ENCODE measurements at places on chromosomes 1 and 21. TPM values are rescaled to one million over a fixed set of nuclear protein-coding genes. Genes with fewer than 3 reads are reported as not detected.
A peak's percentile ranks its signal among the peaks of the same experiment; 100 is the strongest.

DNA sequence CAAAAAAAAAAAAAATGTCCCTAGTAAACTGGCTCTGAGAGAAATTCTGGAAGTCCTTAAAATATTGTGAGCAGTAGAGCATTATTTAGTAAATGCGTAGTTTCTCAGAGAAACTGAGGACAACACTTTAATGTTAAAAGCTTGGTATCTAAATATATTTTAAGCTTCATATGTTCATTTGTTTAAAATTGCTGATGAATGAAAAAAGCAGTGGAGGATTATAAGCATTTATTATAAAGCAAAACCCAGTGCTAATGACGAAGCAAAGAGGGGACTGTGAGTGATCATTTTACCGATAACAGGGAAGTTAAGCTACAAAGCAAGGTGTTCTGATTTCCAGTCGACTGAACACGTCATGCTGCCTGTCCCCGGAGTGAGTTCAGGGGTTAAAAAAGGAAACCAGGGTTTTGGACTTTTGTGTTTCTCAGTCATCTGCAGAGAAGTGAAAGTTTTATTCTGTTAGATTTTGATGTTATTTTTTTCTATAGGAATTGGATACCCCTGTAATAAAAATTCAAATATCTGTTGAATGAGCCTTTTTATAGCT, 64.5 kb upstream of the SCCPDH start:
- H3K4me1 ChIP-seq: no peaks in the 10 kb centered on the region
- H3K27ac ChIP-seq: no peak overlapping the region
- no peaks in the 10 kb centered on the region for H3K36me3 ChIP-seq
- no peak overlapping the region for H3K4me3 ChIP-seq

- no peaks in the 10 kb centered on the region for H3K4me1 ChIP-seq
- H3K27me3 ChIP-seq: no peaks in the 10 kb centered on the region
- H3K36me3 ChIP-seq: no peaks in the 10 kb centered on the region
- no peak overlapping the region for H3K27ac ChIP-seq
Measured at GRCh38 chr1:152941037-152941711, 5.8 kb upstream of the SPRR5 start.

DNA sequence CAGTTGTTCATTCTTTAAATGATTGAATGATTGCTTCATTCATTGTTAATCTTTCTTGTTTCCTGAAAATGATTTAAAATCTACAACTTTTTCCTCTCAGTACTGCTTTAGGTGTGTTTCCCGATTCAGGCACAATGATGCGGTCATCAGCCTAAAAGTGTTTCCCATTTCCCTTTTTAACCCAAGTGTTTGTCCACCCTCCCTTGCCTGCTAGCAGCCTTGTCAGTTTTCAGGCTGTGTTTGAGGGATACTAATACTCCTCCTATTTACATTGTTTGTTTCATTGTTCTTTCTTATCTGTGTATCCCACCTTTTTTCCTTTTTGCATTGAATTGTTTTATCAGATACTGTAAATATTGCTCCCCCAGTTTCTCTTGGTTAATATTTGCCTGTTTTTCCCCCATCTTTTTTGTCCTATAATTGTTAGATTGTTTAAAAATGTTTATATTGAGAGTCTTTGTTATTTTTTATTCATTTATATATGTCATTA, 131.1 kb downstream of the KIAA0319L start:
- no peak for DNase-seq
- no peak overlapping the region for H3K27ac ChIP-seq
- no peaks in the 10 kb centered on the region for H3K27me3 ChIP-seq
- H3K4me1 ChIP-seq: no peaks in the 10 kb centered on the region
- H3K36me3 ChIP-seq: no peaks in the 10 kb centered on the region

- no peak overlapping the region for H3K4me3 ChIP-seq
- no peak overlapping the region for H3K27ac ChIP-seq
Measured at GRCh38 chr21:23686737-23687523, 1920.4 kb downstream of the MRPL39 start.

GRCh38 chr1:77614037-77614436, 68.4 kb downstream of the ZZZ3 start:
- no peak for DNase-seq
- no peaks in the 10 kb centered on the region for H3K4me1 ChIP-seq
- no peak overlapping the region for H3K27ac ChIP-seq
- no peak overlapping the region for H3K4me3 ChIP-seq
- no peaks in the 10 kb centered on the region for H3K36me3 ChIP-seq

DNA sequence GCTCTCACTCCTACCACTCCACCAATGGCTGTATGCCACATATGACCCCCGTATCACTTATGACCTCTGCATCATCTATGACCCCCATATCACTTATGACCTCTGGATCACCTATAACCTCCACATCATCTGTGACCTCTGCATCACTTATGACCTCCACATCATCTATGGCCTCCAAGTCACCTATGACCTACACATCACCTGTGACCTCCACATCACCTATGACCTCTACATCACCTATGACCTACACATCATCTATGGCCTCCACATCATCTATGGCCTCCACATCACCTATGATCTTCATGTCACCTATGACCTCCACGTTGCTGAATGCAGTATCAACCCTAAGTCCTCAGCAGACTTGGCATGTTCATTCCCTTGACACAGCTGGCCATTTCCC, 271.2 kb downstream of the MATN1 start:
- H3K4me1 ChIP-seq: no peaks in the 10 kb centered on the region
- no peak for DNase-seq
- no peaks in the 10 kb centered on the region for H3K27me3 ChIP-seq
- no peaks in the 10 kb centered on the region for H3K36me3 ChIP-seq
- no peak overlapping the region for H3K27ac ChIP-seq

- H3K27ac ChIP-seq: peak overlapping the region; percentile 81
- no peaks in the 10 kb centered on the region for H3K4me1 ChIP-seq
- no peaks in the 10 kb centered on the region for H3K36me3 ChIP-seq
- no peaks in the 10 kb centered on the region for H3K27me3 ChIP-seq
- DNase-seq: peak; percentile 65
- peak overlapping the region; percentile 53 for H3K4me3 ChIP-seq
Measured at GRCh38 chr1:34865981-34866761, 6.6 kb upstream of the SMIM12 start.

DNA sequence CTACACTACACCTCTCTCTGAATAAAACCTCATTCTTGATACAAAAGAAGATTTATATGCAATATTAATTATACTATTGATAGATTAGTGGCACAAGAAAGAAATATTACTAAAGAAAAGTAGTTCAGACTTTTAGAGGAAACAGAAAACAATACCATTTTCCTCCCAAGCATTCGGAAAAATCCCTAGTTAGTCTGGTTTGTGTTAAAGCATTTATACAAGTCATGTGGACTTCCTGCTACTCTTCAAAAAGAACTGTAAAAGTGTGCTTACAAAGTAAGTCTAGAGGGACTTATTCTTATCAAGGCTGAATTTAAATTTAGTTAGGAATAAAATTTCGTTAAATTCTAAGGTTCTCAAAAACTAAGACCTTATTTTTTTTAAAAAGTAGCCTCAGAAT, 129.1 kb downstream of the ATP1B1 start:
- no peaks in the 10 kb centered on the region for H3K36me3 ChIP-seq
- H3K27me3 ChIP-seq: no peaks in the 10 kb centered on the region
- no peak overlapping the region for H3K27ac ChIP-seq

DNA sequence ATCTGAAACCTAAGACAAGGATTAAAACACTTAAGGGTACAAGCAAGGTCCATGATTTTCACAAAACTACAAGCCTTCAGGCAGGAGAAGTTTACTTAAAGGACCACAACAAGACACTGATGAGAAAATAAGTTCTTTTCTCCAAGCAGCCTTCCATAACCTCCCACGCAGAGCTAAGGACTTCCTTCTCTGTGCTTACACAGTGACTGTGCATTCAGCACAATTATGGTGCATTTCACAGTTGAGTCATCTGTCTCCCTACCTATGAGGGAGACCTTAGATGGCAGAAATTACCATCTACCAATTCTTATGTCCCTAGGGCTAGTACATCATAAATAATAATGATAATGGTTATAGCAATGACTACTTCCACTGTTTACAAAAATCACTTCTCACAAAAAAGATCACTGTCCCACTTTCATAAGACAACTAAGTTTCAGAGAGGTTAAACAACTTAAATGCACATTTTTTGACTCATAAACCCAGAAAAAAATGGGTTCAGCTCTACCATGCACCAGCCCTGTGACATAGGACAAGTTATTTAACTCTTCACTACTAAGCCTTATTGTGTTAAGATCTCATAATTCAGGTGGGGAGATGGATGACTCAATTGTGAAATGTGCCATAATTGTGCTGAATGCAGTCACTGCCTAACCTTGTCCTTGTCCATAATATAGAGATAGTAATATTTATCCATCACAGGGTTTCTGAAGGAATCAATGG, 45.3 kb downstream of the TARBP1 start:
- no peaks in the 10 kb centered on the region for H3K36me3 ChIP-seq
- DNase-seq: no peak
- no peak overlapping the region for H3K27ac ChIP-seq
- H3K27me3 ChIP-seq: no peaks in the 10 kb centered on the region

DNA sequence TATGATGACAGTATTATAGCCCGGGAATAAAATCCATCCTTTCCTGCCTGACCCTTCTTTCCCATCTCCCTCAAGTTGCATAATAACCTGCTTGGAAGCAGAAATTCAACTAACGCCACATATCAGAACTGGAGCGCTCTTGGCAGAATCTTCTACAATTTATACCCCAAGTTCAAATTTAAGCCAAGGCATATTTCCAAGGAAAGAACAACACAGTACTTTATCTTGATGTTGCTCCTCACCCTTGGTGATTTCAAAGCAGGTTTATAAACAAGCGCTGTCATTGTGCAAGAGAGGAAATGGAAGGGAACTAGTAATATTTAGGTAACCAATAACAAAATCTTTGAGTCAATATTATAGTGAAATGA, 38.0 kb upstream of the PTGFRN start:
- H3K27ac ChIP-seq: no peak overlapping the region
- H3K4me3 ChIP-seq: no peak overlapping the region
- no peaks in the 10 kb centered on the region for H3K27me3 ChIP-seq
- H3K4me1 ChIP-seq: no peaks in the 10 kb centered on the region
- H3K36me3 ChIP-seq: no peaks in the 10 kb centered on the region
- no peak for DNase-seq

GRCh38 chr1:228039006-228039903, 32.5 kb downstream of the WNT3A start:
- DNase-seq: no peak
- H3K27ac ChIP-seq: no peak overlapping the region
- H3K4me1 ChIP-seq: no peaks in the 10 kb centered on the region

- H3K27ac ChIP-seq: no peak overlapping the region
- H3K4me3 ChIP-seq: no peak overlapping the region
- no peaks in the 10 kb centered on the region for H3K27me3 ChIP-seq
- no peaks in the 10 kb centered on the region for H3K4me1 ChIP-seq
- H3K36me3 ChIP-seq: no peaks in the 10 kb centered on the region
Measured at GRCh38 chr1:174114788-174115448, 44.4 kb upstream of the RABGAP1L start.

DNA sequence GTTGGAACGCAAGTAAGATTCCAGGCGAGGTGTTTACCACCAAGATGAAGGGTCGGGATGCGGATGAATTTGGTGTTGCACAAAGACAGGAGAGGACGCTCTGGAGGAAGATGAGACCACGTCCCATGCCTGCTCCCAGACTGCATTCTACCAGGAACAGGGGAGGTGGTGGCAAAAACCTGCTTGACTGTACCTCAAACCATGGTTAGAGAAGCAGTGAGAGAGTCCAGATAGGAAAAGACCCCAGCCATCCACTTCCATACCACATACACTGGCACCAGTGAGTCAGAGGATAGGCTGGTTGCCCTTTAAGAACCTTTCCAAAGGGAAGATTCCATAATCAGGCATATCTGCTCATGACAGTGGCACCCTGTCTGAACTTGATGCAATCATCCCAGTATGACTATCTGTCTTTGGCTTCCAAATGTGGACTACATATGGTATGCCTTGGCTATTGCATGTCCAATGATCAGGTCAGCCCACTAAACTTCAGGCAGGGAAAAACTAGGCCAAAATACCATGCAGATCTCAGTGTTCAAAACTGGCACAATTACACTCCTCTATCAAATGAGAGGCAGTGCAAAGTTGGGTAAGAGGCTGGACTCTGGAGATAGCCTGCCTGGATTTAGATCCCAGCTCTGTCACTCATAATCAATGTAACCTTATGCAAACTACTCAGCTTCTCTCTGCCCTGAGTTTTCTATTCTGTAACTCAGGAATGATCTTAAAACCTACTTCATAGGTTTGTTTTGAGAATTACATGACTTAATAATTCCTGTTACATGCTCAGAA, 20.6 kb downstream of the NPR1 start:
- H3K4me1 ChIP-seq: no peaks in the 10 kb centered on the region
- no peak overlapping the region for H3K27ac ChIP-seq
- H3K36me3 ChIP-seq: no peaks in the 10 kb centered on the region
- H3K27me3 ChIP-seq: no peaks in the 10 kb centered on the region
- no peak overlapping the region for H3K4me3 ChIP-seq

GRCh38 chr1:88685259-88685620, 1.2 kb downstream of the PKN2 start:
- no peaks in the 10 kb centered on the region for H3K4me1 ChIP-seq
- DNase-seq: no peak
- H3K27me3 ChIP-seq: no peaks in the 10 kb centered on the region
- peak overlapping the region; percentile 88 for H3K27ac ChIP-seq
- H3K36me3 ChIP-seq: no peaks in the 10 kb centered on the region
- H3K4me3 ChIP-seq: peak overlapping the region; percentile 88

DNA sequence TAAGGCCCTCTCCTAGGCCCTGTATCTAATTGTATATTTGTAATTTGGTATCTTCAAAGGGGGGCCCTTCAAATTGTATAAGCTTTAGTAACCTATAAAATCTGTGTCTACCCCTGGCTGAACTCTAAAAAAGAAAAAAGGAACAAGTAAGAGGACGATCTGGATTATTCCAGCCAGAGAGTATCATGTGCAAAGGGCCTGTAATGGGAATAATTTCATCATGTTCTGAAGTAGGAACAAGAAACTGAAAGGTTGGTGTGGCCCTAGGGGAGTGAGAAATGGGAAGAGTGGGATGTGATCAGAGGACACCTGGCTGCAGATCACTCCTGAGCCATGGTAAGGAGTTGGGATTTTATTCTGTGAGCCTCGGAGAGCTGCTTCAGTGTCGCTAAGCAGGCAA, 14.7 kb downstream of the PTAFR start:
- no peaks in the 10 kb centered on the region for H3K27me3 ChIP-seq
- no peak overlapping the region for H3K27ac ChIP-seq
- no peaks in the 10 kb centered on the region for H3K36me3 ChIP-seq
- DNase-seq: no peak

The TFF3 gene
- total RNA-seq: 30.6 TPM

The IL22RA1 gene
- 0.82 TPM for total RNA-seq

The OLFML3 gene
- total RNA-seq: 15.8 TPM

The MMP23B gene
- 4.4 TPM for total RNA-seq

The CBR3 gene
- 18.5 TPM for total RNA-seq

The THEM5 gene
- not detected for total RNA-seq

All from prostate gland (tissue), 2 donors.